ENCODE measurements at places on chromosomes 13 and 19.

DNA sequence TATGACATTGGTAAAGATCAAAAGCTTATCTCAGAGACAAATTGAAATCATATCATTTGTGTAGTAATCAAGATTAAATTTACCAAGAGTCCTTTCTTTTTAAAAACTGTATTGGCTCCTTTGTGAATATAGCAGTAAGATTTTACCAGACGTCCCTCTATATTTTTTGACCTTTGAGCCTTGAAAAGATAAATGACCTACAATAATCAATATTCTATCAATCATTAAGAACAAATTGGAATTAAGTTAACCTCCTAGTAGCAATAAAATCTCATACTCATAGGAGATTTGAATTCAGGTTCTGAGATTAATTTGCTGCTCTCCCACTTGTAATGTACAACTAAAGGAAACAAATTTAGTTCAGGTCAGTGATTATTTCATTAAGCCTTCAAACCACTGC, 78.3 kb downstream of the FGF14 start:
- DNase-seq = no peak

DNA sequence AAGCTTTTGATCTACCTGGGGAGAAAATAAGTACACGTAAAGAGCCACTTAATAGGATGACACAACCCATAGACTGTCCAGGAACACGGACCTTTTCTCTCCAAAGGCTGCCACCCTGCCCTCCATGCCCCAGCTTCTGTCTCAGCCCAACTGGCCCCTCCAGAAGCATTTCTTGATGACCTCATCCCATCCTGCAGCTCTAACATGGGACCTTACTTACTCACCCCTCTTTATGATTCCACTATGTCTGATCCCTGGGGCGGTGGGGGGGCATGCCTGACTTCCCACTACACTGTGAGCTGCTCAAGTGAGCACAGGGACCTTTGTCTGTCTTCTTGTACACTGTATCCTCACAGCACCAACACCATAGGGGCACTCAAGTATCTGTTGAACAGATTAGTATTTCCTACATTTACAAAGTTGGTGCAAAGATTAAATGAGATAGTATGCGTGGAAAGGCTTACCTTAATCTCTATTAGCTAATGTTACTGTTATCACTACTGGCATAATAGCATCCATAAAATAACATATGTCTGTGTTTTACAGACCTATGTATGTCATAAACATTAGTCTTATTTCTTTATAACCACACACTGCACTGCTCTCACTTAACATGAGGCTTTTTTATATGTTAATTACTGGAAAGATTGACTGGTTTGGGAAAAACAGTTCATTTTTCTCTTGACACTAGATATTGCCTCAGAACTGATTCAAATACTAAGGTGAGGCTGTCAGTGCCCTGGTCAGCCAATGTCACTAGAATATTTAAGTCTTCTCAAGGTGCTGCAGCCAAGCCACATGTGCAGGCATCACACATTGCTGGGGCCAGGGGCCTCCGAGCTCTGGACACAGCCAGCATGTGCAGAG, 100.9 kb downstream of the FOXO1 start:
- no peak for DNase-seq

DNA sequence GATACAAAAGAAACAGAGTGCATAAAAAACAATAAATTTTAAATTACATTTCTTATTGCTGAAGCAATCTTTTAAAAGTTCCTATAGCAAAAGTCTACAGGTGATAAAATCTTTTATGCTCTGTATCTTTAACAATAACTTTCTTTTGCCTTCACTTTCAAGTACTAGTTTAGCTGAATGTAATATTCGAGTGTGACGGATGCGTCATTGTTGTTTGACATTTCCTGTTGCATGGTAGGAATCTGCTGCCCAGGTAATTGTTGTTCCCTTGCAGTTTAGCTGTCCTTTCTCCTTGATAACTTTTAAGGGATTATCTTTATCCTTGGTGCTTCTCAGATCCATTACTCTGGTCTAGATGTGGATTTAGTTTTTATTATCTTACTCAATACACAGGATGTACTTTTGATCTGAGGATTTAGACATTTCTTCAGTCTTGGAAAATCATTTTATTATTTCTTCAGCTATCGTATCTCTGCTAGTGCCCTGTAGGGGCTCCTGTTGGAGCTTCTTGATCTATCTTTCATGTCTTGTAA, 2.1 kb upstream of the CPB2 start:
- no peak for DNase-seq

DNA sequence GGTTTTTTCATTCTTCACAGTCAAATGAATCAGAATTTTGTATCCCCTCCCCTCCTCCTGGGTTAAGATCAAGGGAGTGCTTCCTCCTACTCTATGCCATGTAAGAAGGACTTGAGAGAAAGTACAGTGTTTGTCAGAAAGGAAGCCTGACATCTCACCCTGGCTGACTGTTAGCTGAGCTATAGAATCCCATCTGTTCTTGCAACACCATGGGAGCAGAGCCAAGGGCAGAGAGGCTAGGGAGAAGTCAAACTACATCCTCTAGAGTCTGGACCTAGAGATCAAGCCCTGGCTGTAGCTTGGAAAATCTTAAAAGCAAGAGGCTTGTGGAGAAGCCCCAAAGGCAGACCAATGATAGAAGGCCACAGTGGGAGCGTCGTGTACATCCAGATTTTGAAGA, 145.9 kb downstream of the OLFM4 start:
- DNase-seq = no peak

DNA sequence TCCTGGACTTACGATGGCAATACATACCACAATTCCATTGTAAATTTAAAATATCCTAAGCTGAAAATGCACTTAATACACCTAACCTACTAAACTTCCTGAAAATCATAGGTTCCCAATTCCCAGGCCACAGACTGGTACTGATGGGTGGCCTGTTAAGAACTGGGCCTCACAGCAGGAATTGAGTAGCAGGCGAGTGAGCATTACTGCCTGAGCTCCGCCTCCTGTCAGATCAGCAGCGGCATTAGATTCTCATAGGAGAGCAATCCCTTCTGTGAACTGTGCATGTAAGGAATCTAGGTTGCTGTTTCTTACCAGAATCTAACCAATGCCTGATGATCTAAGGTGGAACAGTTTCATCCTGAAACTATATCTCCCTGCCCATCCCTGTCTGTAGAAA, 1670.2 kb upstream of the PCDH20 start:
- DNase-seq = no peak

Data from hypothalamus (tissue), 51 donors.